Right cardiac atrium (tissue), 5 donors: ENCODE measurements at places on chromosomes 1 and 21.
A peak's percentile ranks its signal among the peaks of the same experiment; 100 is the strongest.

- DNase-seq, result peak; percentile 54
Measured at GRCh38 chr1:1292442-1292779, 12.2 kb downstream of the SCNN1D start.

DNA sequence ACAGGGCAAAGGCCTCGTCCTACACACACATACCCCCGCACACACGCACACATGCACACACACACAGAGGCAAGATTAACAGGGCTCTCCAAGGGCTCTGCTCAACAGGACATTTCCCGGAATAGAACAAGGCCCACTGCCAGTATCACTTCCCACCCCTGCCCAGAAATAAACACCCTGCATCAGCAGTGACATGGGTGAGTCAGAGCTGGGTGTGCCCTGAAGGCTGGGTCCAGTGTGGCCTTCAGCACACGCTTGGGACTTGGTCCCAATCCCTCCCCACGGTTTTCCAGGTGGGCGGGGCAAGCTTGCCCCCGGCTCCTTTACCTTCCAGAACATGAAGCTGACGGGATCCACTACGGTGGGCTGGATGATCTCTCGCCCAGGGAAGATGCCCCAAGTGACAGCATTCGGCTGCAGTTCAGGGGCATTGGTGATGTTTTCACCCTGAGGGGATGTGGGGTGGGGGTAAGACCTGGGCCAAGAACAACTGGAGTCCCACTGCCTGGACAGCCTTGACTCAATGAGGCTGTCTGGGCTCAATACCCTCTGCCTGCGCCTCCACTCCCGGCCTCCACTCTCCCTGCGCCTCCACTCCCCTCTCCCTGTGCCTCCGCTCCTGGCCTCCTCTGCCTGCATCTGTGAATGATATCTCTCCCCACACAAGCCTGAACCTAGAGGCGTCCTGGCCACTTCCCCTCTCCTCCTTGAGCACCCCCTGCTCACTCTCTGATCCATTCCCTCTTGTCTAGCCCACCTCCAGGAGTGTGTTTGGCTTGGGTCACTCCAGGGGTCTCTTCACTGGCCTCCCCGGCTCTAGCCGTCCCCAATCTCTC, 14.7 kb downstream of the MTHFR start:
- DNase-seq, result peak; percentile 95

- no peak for DNase-seq
Measured at GRCh38 chr1:55816456-55817426, 601.6 kb upstream of the USP24 start.

DNA sequence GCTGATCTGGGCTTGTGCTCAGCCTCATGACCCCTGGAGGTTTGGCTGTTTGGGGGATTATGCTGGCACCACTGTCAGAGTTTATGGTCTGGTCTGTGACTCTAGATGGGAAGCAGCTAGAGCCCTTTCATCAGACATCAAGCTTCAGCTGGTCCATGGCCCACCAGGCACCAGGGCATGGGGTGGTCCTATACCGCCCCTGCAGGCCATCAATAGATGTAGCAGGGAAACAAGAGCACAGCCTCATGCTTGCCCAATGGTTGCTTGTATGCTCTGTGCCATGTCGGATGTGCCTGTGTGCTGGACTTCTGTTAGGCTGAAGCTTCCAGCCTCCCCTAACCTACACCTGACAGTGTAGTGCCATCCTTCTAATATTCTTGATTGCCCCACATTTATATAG, 71.1 kb upstream of the CD34 start:
- no peak for DNase-seq

GRCh38 chr21:45011911-45012661, 62.3 kb upstream of the ADARB1 start:
- peak; percentile 58 for DNase-seq

GRCh38 chr1:235953801-235954200, 87.1 kb upstream of the LYST start:
- DNase-seq, result no peak

DNA sequence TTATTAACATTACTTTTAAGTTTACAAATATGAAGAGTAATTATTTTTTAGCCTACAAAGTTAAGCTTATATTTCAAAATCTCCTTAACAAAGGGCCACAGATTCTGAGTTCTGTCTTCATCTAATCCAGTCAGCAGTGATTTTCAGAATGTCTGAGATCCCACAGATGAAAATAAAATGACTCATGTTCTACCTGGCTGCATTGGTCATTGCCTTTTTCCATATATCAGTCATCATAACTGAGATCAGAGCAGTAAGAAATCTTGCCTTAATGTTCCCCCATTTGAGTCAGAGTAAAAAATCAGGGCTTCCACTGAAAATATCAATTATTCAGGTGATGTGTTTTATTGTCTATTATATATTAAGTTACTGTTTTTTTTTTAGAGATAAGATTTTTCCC, 416.1 kb downstream of the MRPL39 start:
- DNase-seq, result no peak

- DNase-seq, result no peak
Measured at GRCh38 chr1:192256674-192257334, 60.0 kb upstream of the RGS21 start.

- DNase-seq, result no peak
Measured at GRCh38 chr1:45381243-45381642, 41.0 kb upstream of the MUTYH start.

DNA sequence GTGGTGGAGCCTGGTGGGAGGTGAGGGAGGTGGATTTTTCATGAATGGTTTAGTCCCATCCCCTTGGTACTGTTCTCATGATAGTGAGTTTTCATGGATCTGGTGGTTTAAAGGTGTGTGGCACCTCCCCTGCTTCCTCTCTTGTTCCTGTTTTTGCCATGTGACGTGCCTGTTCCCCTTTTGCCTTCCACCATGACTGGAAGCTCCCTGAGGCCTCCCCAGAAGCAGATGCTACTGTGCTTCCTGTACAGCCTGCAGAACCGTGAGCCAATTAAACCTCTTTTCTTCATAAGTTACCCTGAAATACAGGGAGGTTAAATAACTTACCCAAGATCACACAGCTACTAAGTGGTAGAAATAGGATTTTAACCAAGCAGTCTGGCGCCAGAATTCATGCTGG, 4.3 kb upstream of the HEYL start:
- no peak for DNase-seq

DNA sequence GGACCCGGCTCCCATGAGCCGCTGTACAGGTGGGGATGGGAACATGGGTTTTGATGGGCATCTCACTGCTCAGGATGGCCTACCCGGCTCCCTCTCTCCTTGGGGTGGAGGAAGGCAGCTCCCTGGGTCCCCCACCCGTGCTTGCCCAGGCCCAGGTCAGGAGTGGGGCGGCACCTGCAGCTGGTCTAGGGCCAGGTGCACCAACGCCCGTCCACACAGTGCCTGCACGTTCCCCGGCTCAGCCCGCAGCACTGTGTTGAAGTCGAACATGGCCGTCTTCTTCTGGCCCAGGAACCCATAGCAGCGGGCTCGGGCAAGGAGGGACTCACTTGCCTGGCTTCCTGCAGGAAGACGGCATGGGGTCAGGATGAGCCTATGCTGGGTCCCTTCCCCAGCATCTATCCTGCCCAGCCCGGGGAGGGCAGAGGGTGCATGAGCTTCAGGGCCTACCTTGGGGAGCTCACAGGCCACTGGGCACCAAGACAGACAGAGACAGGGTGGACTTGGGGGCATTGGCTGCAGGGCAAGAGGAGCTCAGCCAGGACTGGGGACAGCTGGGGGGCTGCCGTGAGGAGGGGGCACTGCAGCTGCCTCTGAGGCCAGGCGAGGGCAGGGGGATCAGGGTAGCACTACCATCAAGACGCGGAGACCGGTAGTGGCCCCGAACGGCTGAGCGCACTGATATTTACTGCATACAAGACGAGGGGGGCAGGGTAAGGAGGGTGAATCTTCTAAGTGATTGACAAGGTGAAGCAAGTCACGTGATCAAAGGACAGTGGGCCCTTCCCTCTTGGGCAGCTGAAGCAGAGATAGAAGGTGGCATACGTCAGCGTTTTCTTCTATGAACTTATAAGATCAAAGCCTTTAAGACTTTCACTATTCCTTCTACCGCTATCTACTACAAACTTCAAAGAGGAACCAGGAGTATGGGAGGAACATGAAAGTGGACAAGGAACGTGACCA, 17.8 kb downstream of the TTC34 start:
- DNase-seq, result peak; percentile 2

DNA sequence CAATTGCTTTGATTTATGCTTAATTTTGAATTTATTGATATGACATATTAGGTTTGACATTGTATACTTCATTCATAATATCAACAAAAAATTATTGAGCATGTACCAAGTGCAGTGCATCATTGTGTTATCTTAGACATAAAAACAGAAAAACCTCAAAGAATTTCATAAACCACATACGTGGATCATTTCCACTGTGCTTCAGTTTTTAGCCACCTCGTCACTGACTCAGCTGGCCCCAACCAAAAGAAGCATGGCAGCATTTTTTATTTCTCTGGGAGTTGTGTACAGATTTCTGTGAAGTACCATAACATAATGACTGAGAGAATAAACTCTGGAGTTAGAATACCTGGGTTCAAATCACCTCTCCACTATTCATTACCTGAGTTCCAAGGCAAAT, 95.6 kb upstream of the C1orf87 start:
- DNase-seq, result no peak

DNA sequence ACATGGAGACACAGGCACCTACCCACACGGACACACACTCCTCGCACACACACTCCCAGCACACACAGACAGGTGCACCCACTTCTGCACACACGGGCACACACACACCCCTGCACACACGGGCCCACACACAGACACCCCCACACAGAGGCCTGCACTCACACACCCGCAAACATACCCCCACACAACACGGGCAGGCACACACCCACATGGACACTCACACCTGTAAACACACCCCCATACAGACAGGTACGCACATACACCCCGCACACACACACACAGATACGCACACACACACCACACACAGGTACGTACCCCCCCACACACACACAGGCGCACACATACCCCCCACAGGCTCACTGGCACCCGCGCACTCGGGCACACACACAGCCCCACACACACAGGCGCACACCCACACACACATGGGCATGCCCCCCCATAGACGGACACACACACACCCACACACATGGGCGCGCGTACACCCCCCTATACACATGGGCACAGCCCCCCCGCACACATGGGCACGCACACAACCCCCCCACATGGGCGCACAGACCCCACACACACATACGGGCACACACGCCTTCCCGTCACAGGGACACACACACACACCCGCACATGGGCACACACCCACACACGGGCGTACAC, 6.1 kb downstream of the ATAD3A start:
- no peak for DNase-seq

- DNase-seq, result no peak
Measured at GRCh38 chr1:97632776-97633175, 288.1 kb downstream of the DPYD start.

GRCh38 chr1:12048372-12048771, 14.7 kb upstream of the TNFRSF8 start:
- no peak for DNase-seq

GRCh38 chr1:3246251-3246650, 177.2 kb downstream of the PRDM16 start:
- DNase-seq, result no peak

GRCh38 chr21:34807146-34807880, 138.5 kb downstream of the CLIC6 start:
- DNase-seq, result no peak

GRCh38 chr21:42214081-42214750, 4.7 kb upstream of the ABCG1 start:
- DNase-seq, result no peak

- DNase-seq, result no peak
Measured at GRCh38 chr1:233386336-233386735, 58.8 kb downstream of the MAP3K21 start.

GRCh38 chr1:37476460-37477197, 2.2 kb downstream of the ZC3H12A start:
- DNase-seq, result peak; percentile 85

- no peak for DNase-seq
Measured at GRCh38 chr1:205921570-205921909, 21.7 kb downstream of the SLC26A9 start.

DNA sequence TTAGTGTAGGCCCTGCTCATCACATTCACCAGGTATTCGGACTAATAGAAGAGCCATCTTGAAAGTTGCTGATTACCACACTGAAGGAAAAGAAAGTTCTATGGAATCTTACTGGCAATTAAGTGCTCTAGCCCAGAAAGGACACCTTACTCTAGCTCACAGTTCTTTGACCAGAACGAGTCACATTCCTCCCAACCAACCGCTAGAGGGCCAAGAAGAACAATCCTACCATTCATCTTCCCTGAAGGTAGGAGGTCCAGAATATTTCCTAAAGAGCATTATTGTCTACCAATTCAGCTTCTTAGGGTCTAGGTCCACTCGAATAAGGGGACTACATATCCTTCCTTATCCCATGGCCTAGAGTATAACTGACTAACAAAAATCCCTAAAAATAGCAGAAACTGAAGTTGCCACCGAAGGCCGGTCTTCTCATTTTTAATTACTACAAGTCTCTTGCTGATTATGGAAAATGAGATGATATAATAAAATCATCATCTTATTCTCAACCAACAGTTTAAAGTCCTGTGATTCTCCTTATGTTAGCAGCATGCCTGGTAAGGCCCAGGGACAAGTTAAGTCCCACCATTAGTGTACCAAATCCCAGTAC, 2.7 kb upstream of the FMO1 start:
- DNase-seq, result no peak

GRCh38 chr1:234111458-234112142, 207.1 kb downstream of the SLC35F3 start:
- DNase-seq, result peak; percentile 15

DNA sequence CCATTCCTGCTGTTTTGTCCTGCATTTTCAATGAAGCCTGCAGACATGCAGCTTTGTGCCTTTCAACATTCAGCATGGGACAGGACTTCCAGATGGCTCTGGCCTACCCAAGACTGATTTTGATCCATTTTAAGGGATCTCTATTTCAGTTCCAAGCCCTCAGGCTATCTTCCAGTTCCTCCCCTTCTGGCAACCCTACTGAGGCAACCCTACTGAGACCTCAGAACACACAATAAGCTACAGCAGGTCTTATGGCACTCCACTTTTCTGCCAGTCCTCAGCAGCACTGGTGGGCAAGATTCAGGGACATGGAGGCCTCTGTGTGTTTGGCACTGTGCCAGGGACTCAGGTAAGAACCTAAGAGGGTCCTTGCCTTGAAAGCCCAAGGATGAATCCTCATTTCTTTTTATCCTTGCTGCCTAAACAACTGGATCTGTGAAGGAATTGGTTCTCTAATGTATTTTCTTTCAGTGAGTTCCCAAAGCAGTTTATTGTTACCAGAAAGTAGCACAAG, 50.7 kb downstream of the MAB21L3 start:
- no peak for DNase-seq

DNA sequence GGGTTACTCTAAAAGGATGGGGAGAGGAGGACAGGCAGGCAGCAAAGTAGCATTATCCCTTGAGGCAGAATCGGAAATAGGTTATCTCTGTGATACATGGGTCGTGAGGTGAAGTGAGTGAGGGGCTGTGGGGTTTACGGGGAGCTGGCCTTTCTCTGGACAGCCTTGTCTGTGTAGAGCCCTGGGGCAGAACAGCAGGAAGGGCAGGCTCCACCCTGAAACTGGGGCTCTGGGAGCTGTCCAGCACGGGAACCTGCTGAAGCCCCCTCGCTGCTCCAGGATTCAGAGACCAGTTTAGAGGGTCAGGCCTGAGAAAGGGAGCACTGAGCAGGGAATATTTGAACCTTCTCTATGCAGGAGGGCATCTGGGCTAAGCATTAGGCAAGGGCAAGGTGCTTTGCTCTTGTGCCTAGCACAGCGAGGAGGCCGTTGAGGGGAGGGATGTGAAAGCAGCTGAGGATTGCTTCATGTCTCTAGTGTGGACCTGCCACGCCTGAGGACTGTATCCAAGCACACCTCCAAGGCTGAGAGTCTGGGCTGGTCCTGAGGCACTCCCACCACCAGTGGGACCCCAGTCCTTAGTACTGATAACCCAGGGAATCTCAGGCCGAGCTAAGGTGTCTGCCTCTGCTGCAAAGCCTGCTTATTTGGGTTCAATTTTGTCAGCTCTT, 55.8 kb downstream of the NAV1 start:
- no peak for DNase-seq
